ENCODE measurements at places on chromosomes 4 and X.

DNA sequence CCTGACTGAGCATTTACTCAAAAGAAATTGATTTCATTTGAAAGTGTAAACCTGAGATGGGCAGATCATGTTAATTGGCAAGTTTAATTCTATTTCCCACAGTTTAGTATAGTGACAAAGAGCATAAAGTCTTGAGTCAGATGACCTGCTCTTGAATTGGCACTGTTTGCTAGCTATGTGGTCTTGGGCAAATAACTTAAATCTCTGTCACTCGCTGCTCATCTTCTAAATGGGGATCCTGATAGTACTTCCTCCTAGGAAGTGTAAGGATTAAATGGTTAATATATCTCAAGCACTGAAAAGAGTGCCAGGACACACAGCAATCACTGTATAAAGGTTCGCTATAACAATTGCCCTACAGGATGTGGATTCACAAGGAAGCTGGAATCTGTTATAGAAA, 242.8 kb upstream of the JADE1 start:
- no peak for DNase-seq

GRCh38 chrX:154402622-154403127, 4.5 kb downstream of the RPL10 start:
- DNase-seq, result no peak

DNA sequence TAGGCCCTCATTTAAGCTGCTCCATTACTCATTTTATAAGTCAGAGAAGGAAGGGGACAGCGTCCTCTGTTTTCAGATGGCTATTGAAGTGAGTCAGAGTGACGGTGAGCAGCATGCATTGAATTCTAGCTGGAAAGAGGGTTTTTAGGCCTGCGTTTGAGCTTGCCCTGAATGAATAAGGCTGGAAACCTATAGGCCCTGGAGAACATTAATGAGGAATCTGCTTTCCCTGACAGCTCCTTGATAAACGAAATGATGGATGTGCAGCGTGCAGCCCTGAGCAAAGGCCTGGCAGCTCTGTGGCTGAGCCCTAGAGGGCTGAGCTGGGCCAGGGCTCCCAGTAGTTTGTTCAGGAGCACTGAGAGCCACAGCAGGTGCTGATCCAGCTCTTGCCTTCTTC, 33.4 kb downstream of the TBL1X start:
- no peak for DNase-seq

DNA sequence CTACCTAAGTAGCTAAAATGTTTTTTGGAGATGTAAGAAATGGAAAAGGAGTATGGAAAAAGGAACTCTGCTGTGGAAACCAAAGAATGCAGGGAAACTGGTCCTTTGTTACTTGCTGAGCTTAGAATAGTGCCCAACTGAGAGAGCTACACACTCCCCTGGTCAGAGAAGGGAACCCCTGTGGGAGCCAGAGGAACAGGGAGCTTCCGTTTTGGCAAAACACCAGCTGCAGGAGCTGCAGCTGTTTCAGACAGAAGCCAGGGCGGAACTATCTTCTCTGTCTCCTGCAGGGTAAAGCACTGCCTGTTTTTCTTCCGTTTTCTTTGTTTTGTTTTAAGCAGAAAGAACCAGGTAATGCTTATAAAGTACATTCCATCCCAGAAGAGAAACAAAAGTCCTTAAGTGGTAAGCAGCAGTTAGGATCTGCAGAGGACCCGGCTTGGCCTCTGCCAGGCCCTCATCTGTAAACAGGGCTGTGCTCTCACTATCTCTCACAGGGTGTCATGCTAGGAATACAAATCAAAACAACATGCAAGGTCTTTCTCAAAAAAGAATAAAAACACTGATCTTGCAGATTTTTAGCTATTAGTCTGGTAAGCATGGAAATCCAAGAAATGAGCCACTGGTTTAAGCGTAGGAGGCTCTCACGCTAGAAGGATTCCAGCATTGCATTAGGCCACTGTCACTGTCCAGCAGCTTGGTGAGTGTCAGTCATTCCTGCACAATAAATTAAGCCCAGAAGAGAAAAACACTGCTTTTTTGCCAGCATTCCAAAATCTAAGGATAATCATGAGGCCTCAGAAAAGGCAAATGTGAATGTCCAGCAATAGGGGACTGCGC, 76.1 kb downstream of the CHST7 start:
- no peak for DNase-seq

- no peak for DNase-seq
These were observed 71.7 kb downstream of the ARAP2 start for GRCh38 chr4:36172656-36173055.

DNA sequence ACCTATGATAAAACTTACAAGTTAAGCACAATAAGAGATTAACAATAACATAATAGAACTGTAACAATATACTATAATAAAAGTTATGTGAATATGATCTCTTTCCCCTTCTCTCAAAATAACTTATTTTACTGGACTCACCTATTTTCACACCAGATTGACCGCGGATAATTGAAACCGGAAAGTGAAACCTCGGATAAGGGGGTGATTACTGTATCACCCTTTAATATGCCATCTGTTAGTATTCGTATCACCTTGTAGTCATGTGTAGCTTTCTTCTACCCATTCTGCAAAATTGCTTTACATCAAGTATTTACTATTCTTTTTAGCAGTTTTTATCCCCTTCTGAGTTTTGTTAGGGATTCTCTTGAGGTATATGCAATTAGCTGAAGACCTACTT, 1.8 kb downstream of the SPCS3 start:
- DNase-seq, result no peak

- no peak for DNase-seq
These were observed 15.6 kb upstream of the ADH5 start for GRCh38 chr4:99104153-99104552.

- peak; percentile 55 for DNase-seq
These were observed 3.4 kb downstream of the RHOH start for GRCh38 chr4:40199999-40200874.

- no peak for DNase-seq
These were observed 207.9 kb upstream of the FAM241A start for GRCh38 chr4:111937368-111937767.

- no peak for DNase-seq
These were observed 48.1 kb upstream of the ENPP6 start for GRCh38 chr4:184265546-184266351.

DNA sequence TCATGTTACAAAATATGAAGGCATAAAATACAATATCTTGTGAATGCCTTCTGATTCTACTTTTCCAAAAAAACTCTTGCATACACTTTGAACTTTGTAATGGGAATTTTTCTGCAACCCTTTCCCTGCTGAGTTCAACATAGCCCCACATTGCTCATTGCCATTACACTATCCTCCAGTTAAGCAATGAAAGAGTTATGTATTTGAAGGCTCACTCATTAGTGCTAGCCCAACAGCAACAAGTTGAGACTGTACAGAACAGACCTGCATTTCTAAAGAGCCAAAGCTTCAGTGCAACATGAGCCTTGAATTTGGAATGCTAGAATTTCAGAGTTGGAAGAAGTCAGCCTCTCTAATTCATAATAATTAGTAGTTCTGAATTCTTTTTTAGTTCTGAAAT, 44.4 kb upstream of the STAG2 start:
- DNase-seq, result no peak

DNA sequence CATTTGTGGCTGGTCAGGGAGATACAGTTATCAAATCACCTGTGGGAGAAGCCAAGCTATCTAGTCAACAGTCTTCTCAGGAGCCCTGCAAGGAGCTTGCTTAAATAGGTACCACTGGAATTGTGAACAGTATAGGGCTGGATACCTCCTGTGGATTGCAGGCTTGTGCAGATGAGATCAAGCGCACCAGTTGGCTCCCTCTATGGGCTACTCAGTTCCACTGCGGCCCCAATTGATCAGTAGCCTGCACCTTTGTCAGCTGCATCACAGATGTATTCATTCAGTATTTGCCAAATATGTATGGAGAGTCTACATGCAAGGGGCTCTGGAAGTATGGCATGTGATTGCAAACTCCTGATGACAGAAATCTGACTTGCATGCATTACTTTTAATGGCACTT, 28.6 kb downstream of the TEX13A start:
- no peak for DNase-seq

- DNase-seq, result no peak
These were observed 73.1 kb upstream of the SORBS2 start for GRCh38 chr4:185885075-185885474.

GRCh38 chr4:42512226-42512625, 114.9 kb downstream of the SHISA3 start:
- DNase-seq, result no peak

DNA sequence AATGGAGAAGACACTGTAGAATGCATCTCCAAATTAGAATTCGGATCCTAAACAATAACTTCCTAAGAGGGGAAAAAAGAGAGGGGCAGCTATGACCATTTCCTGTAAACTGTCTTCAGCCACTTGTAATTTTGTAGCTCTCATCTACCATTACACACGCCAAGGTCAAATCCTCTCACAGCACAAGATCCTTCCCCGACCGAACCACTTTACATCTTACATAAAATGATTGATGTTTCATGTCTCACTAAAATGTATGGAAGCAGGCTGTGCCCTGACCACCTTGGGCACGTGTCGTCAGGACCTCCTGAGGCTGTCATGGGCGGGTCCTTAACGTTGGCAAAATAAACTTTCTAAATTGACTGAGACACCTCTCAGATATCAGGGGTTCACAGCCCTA, 24.1 kb upstream of the PBDC1 start:
- DNase-seq, result peak; percentile 23

- no peak for DNase-seq
These were observed 378.3 kb downstream of the GBA3 start for GRCh38 chr4:23070848-23071570.

DNA sequence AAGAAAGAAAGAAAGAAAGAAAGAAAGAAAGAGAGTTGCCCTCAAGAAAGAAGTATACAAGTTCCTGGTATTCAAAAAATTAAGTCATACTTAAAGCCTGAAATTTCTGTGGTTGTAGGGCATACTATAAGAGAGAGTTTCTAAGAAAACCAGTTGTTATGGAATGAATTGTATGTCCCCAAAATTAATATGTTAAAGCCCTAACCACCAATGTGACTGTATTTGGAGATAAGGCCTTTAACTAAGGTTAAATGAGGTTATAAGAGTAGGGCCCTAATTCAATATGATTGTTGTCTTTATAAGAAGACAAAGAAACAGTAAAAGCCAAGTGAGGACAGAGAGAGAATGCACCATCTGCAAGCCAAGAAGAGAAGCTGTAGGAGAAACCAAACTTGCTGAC, 521.1 kb downstream of the CCSER1 start:
- DNase-seq, result no peak

- DNase-seq, result no peak
These were observed 56.2 kb downstream of the WFS1 start for GRCh38 chr4:6325788-6326290.

DNA sequence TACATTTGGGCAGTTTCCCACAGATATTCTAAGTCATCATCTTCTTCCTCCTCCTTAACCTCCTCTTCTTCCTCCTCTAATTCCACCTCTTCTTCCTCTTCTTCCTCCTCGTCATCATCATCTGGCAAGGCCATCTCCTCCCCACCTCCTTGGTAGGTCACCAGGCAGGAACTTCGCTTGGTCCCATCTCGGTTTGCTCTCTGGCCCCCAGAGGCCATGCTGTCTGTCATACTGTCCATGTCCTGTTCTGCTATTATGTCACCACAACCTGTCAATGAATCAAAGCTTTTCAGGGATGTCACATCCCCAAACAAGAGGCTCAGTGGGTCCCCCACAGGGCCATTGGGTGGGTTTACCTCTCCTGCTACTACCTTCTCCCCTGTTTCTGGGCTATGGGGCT, 13.5 kb downstream of the AMER1 start:
- no peak for DNase-seq

- no peak for DNase-seq
These were observed 11.6 kb downstream of the DLG3 start for GRCh38 chrX:70456256-70456655.

- no peak for DNase-seq
These were observed 177.3 kb upstream of the FAT1 start for GRCh38 chr4:186900984-186901383.

- peak; percentile 7 for DNase-seq
These were observed 75.0 kb downstream of the PTTG2 start for GRCh38 chr4:38034986-38035882.

GRCh38 chrX:38599796-38600755, 38.7 kb downstream of the TSPAN7 start:
- no peak for DNase-seq

GRCh38 chr4:54318904-54319303, 89.8 kb downstream of the PDGFRA start:
- no peak for DNase-seq

GRCh38 chr4:108181704-108182103, 13.0 kb upstream of the LEF1 start:
- DNase-seq, result no peak

GRCh38 chr4:123127875-123128274, 205.5 kb upstream of the NUDT6 start:
- DNase-seq, result no peak

GRCh38 chrX:20211261-20211786, 55.4 kb downstream of the RPS6KA3 start:
- DNase-seq, result no peak

GRCh38 chr4:126895988-126896570, 736.7 kb upstream of the INTU start:
- DNase-seq, result no peak

GRCh38 chr4:74794382-74795010, at the start of gene BTC:
BTC (minus strand) TSS chr4:74794523; CDS start chr4:74794325, 198 bp downstream.
- DNase-seq, result no peak

DNA sequence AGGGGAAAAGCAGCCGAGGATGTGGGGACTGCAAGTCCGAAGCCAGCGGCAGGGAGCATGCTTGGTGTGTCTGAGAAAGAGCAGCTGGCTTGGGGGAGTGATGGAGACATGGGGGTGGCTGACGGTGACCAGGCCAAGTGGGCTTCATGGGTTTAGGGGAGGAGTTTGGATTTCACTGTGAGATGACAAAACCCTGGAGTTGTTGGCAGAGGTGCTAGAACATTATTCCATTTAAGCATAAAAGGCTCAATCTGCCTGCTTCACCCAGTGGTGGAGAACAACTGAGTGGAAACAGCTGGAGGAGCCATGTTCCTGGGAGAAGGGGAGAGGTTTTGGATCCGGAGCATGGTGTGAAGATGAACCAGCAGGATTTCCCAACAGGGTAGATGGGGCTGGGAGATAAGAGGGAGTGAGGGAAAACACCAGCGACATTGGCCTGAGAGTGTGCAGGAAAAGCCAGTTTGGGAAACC, 318.0 kb upstream of the TAPT1 start:
- DNase-seq, result no peak

Measured in activated CD8-positive, alpha-beta memory T cell treated with anti-CD3 and anti-CD28 coated beads for 1 hour (primary cell).